ENCODE measurements at places on chromosomes 2 and 18. TPM values are rescaled to one million over a fixed set of nuclear protein-coding genes. Genes with fewer than 3 reads are reported as not detected.

GRCh38 chr2:200756618-200757321 is 54.9 kb upstream of the BZW1 start:
- DNase-seq: peak; percentile 80

GRCh38 chr2:12173271-12173942 is 427.0 kb downstream of the LPIN1 start:
- no peak for DNase-seq

DNA sequence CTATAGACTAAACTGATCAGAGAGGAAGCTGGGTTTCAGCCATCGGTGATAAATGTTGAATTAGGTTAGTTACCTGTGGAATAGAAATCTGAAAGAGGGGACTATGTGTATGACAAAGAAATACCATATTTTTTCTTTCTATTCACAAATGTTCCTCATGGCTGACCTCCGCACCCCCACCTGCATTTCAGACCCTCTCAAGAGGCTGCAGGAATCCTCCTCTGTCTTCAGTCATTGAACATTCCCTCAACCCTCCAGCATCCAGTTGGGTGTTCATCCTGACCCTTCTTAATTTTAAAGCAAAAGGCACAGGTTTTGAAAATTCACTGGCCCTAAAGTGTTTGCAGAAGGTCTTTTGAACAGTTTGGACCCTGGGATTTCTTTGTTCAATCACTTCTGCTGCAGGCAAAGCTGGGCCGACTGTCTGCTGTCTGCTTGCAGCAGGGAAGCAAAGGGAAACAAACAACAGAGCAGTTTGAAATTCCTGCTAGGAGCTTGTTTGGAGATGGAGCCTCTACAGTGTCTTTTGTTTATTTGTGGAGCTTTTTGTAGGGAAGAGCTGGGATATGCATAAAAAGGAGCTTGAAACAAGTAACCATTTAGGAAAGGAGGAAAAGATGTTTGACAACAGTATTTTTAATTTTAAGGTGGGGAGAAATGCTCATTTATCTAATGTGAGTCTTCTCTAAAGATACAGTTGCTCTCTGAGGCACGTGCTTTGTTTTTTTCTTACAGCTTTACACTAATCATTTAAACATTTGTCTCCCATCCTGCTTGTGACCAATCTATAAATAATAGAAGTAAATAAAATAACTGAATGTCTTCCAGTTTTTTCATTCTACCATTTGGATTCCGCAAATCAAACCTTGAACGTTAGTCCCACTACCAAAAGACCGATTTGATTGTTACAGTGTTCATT is 213.3 kb upstream of the MMADHC start:
- no peak for DNase-seq

- DNase-seq: no peak
Observed at GRCh38 chr2:234976479-234977227, 24.8 kb downstream of the SH3BP4 start.

DNA sequence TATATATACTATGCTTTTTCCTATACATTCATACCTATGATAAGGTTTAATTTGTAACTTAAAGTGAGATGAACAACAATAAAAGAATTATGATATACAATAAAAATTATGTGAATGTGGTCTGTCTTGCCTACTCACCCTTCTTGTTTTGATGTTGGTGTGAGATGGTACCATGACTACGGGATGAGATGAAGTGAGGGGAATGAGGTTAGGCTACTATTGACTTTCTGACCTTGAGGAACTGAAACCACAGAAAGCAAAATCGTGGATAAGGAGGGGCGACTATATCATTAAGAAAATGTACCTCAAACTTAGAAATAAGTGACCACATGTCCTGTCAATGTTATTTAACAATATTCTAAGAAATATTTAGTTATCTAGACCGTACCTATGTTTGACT is 103.9 kb upstream of the PPP1CB start:
- no peak for DNase-seq

- DNase-seq: no peak
Observed at GRCh38 chr2:55010149-55010591, 40.1 kb downstream of the RTN4 start.

- DNase-seq: no peak
Observed at GRCh38 chr2:129554373-129554772, 425.1 kb upstream of the RAB6C start.

ITGB6 gene
- total RNA-seq: under 0.01 TPM

MOB1A gene
- 133 TPM for total RNA-seq

MAP3K20 gene
- total RNA-seq: 56.1 TPM

LDAH gene
- total RNA-seq: 17.4 TPM

TM4SF20 gene
- total RNA-seq: 1.1 TPM

POTEF gene
- total RNA-seq: 0.29 TPM

LDLRAD4 gene
- 0.88 TPM for total RNA-seq
